Left renal pelvis (tissue), 4 donors: ENCODE measurements at places on chromosomes 1 and 21. TPM values are rescaled to one million over a fixed set of nuclear protein-coding genes. Genes with fewer than 3 reads are reported as not detected.

DNA sequence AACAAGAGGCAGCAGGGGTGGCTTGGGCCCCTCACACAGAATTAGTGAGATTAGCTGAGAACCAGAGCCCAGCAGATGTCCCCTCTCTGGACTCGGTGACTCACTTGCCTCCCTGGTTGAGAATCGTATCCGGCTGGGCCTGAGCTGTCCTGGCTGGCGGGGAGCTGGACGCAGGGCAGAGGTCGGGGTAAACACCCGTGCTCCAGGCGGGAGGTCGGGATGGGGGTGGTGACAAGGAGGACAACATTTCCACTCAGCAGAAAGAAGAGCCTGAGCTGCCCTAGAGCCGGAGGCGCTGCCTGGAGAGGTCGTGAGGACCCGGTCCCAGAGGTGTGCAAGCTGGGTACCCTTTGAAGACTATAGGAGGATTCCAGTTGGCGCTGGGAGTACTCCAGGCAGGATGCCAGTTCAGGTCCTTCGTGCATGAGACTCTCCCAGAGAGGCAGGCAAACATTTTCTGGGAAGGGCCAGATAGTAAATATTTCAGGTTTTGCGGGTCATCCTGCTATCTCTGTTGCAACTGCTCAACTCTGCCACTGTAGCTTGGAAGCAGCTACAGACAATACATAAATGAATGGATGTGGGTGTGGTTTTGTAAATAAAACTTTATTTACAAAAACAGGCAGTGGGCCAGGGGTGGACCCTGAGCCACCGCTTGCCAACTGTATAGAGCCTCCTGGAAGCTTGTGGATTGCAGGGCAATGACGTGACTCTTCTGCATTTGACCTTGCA, 116.8 kb upstream of the WNT4 start:
- no peak for DNase-seq

DNA sequence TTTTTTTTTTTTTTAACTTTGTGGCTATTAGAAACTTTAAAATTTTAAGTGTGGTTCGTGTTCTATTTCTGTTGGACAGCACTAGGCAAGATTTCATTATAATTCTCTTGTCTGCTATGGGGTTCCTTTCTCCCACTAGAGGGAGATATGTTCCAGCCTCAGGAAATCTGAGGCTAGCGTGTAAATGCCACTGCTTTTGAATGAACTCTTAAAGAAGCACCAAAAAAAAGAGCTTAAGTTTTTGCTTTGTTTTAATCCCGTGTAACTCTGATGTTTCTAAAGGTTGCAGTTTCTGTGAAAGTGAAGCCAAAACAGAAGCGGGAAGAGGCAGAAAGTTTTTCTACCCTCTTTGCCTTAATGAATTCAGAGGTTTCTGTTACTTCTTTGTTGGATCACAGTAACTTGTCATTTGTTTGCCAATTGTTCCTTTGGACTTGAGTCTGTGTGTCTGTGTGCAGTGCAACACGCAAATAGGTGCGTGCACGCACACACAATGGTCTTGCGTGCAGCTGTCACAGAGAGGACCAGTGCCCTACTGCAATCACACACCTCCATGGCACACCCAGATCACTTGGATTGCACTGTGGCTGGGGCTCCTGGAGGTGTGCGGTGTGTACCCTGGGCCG, 32.3 kb downstream of the HHAT start:
- no peak for DNase-seq

DNA sequence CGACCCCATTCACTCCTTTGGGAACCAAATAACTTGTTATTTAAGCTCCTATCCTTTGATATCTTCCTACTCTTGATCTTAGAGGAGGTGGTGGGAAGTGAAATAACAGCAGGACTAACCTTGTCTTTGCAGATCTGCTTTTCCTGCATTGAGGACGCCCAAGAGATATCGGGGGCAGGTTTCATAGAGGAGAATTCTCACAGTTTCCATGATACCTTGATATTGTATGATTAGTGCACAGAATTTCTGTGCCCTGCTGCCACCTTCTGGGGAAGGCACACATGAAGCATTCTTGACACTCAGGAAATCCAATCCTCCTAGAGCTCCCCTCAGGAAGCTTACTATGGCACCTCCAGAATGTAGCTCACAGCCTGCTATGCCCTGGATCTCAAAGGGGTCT, 1.6 kb downstream of the CD1B start:
- DNase-seq = no peak

IGSF3 gene
- 28.6 TPM for polyA plus RNA-seq

PTGFRN gene
- polyA plus RNA-seq = 73.3 TPM

- no peak for DNase-seq
These were observed 6.6 kb upstream of the FOXE3 start for GRCh38 chr1:47409311-47410067.

GPR25 gene
- polyA plus RNA-seq = not detected

- DNase-seq = no peak
These were observed 136.9 kb upstream of the SPATA6 start for GRCh38 chr1:48608882-48609281.

DNA sequence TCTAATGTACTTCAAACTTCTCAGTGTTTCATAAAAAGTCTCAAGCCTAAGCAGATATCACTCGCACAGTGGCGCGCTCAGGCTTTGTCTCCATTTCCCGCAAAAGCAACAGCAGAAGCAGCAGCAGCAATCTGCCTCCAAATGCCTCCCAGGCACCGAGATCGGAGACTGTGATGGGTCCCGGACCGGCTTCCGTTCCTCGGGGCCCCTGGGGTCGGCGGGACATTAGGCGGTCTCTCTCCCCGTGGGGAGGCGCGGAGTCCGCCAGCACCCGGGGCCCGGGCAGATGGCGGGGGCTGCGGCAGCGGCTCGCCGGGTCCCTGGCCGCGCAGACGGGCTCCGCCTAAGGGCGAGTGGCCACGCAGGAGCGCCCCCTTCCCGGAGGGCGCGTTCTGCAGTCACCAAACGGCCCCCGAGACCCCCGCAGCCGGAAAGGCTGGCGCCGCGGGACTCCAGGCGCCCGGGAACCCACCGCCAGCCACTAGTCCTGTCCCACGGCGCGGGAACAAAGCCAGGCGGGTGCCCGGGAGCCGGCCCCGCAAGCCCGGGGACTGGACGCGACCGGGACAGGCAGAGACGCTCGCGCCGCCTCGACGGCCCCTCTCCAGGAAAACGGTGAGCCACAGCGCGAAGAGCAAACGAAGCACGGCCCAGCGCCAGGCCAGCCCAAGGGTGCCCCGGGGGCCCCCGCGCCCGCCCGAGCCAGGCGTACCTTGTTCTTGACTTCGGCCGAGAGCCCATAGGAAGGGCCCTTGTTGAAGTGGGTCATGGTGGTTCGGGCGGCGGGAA, 590 bp downstream of the CNN3 start:
- DNase-seq = no peak

SNX7 gene
- polyA plus RNA-seq = 30.1 TPM

C1orf141 gene
- 0.15 TPM for polyA plus RNA-seq

GRCh38 chr1:161728376-161729226, 7.3 kb downstream of the FCRLB start:
- no peak for DNase-seq

DNA sequence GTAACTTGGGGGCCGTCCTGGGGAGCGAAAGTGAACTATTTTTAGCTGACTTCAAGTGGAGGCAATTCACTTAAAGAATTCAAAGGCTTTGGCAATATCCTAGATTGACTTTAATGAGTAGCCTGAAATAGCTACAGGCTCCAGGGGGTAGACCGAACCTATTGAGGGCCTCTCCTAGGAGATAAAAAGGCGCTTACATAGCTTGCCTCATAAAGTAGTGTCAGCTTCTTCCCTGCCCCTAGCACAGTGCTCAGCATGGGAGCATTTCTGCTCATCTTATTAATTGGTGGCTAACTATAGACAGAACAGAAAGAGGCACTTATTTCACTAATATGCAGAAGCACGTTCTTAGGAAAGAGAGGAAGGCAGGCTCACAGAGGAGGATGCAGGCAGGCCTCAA, 12.3 kb upstream of the CTNNBIP1 start:
- DNase-seq = no peak

SERINC2 gene
- 42.2 TPM for polyA plus RNA-seq

ZNF436 gene
- 34.1 TPM for polyA plus RNA-seq
